ENCODE measurements at places on chromosomes 11 and 22.

DNA sequence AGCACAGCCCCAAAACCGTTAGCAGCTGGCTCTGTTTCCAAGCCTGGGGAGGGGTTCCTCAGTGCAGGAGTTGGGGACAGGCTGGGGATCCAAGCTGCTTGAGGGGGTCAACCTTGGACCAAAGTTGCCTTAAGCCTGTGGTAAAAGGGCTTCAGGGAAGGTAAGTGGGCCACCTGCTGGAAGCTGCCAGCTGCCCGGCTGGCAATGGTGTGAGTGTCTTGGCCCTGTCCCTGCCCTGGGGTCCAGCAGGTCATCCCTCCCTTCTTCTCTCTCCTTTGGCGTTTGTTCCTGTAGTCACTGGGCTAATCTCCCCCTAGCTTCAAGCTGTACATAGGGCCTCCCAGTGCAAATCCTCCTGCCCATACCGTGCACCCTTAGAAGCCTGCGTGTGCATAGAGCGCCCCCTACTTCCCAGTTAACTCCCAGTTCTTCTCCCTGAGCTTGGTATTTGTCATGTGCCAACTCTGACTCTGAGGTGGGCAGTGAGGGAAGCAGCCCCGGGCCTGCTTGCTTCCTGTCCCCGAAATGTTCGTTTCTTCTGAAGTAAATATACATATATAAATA is 4.4 kb downstream of the TMEM258 start:
- peak; percentile 67 for DNase-seq

DNA sequence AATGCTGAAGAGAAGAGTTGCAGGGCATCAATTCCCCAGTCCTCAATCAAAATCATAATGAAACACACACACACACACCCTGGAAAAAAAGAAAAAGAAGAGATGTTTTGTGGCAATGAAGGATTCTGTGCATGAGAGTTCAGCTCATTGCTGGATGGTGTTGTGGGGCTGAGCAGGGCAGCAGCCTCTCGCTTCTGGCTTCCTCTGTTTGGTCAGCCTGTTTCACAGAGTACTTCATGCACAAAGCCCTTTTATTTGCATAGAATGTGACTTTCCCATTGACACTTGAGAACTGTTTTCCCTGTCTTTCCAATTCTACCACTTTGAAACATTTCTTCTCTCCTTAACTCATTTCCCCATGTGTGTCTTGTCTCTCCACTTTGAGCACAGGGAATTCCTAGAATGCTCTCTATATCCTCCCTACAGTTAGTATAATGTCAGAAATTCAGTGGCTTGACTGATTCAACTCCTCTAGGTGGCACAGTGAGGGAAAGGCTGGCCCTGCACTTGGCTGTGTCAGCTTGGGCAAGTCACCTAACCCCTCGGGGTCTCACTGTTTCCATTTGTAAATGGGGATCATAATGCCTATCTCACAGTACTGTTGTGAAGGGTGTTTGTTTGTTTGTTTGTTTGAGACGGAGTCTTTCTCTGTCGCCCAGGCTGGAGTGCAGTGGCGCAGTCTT is 25.4 kb upstream of the BSX start:
- DNase-seq = no peak

GRCh38 chr11:62603776-62604299 is 2.2 kb upstream of the MTA2 start:
- no peak for DNase-seq

GRCh38 chr11:93729129-93729616 is 12.1 kb downstream of the TAF1D start:
- DNase-seq = no peak

GRCh38 chr11:17561111-17561415 is 14.0 kb downstream of the OTOG start:
- no peak for DNase-seq

DNA sequence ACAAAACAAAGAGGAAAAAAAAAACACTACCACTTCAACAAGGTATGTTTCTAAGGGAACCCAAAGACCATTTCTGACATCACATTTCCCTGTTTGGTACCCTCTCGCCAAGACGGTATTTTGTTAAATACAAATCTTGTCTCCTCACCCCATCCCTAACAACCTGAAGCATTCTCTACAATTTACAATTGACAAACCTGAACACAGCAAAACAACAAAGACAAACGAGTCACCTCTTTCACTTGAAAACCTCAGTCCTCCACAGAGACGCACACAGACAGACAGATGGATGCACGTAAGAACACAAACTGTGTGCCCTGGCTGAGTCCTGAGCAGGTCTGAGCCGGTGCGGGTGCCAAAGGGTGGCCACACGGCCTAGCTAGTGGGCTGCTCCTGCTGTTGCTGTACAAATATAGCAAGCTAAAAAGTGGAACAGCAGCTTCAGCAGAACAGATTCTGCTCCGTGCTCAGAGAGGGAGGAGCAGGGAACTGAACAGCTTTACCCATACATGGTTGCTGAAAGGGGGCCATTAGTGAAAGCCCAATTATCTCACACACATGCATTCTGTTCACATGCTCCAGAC is 28.5 kb downstream of the CELF1 start:
- no peak for DNase-seq

DNA sequence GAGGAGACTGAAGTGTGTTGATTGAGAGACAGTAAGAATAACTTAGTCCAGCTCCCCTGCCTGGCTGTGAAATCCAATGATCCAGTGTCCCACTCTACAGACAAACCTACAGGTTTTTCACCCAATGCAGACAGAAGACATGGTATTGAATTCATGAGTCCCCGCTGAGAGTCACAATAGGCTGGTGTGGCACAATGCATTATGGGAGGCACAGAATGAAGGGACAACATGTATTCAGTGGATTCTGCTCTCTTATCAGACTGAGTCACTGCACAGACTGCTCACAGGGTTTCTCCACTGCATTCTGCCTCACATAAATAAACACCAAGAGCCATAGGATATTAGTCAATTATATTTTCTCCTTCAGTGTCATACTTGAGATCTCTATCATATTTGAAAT is 55.2 kb upstream of the TOP3B start:
- DNase-seq = peak; percentile 38

GRCh38 chr22:43109921-43110443 is 568 bp upstream of the BIK start:
- no peak for DNase-seq

DNA sequence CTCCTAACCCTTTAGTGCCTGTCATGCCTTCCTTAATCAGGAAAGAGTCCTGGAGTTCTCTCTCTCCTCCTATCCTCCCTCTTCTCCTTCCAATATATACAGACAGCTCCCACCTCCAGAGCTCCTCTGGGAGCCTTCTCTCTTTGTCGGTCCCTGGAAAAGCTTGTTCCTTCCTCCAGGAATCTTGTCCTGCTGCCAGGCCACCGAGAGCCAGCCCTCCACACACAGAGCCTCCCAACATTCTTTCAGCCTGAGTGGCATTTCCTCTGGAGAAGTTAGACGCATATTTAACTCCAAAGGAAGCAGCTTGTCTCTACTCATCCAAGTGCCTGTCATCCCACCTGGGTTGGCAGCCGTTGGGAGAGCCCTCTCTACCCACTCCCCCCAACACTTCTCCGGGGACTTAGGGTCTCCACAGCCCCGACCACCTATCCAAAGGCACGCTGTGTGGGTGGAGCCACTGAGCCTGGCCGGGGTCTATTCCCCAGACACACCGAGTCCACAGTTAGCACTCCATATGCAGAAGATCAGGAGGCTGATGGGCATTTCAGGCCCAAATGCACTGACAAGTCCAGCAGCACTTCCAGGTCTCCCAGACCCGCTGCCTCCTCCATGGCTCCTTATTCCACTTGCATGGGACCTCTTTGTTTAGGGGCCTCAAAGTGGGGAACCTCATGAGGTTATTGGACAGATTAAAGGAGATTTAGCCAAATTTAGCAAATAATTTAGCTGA is 31.1 kb downstream of the DKK3 start:
- DNase-seq = peak; percentile 92

GRCh38 chr11:117238221-117238620 is 5.8 kb downstream of the RNF214 start:
- no peak for DNase-seq

GRCh38 chr11:35536470-35536869 is 11.1 kb upstream of the PAMR1 start:
- DNase-seq = no peak

- no peak for DNase-seq
Observed at GRCh38 chr11:103681855-103682254, 354.6 kb upstream of the DDI1 start.

- peak; percentile 79 for DNase-seq
Observed at GRCh38 chr11:72684236-72684912, 10.2 kb upstream of the PDE2A start.

DNA sequence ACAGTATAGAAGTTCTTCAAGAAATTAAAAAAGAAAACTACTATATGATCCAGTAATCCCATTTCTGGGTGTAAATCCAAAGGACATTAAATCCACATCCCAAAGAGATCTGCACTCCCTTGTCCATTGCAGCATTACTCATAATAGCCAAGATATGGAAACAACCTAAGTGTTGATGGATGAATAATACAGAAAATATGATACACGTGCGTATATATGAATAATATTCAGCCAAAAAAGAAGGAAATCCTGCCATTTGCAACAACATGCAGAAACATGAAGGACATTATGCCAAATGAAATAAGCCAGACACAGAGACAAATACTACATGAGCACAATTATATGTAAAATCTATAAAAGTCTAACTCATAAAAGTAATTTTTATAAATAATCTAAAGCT is 306.3 kb upstream of the ANO3 start:
- DNase-seq = peak; percentile 68

- no peak for DNase-seq
Observed at GRCh38 chr11:43944761-43945311, 2.4 kb downstream of the C11orf96 start.

DNA sequence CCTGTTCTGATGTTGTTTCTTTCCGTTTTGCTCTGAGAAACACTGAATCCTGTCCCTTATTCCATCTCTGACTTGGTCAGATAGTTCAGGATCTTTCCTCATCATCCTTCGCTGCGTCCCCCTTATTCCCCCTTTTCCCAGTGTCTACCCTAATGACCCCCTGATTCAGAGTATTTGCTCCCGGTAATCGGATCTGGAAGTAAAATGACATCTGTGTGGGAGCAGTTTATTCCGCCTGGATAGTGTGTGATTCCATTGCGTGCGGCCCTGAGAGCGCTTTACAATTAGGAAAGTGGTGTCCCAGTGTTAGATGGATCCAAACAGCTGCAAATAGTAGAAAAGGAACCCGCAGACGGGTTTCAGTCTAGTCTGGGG is 606 bp downstream of the DRG1 start:
- peak; percentile 22 for DNase-seq

DNA sequence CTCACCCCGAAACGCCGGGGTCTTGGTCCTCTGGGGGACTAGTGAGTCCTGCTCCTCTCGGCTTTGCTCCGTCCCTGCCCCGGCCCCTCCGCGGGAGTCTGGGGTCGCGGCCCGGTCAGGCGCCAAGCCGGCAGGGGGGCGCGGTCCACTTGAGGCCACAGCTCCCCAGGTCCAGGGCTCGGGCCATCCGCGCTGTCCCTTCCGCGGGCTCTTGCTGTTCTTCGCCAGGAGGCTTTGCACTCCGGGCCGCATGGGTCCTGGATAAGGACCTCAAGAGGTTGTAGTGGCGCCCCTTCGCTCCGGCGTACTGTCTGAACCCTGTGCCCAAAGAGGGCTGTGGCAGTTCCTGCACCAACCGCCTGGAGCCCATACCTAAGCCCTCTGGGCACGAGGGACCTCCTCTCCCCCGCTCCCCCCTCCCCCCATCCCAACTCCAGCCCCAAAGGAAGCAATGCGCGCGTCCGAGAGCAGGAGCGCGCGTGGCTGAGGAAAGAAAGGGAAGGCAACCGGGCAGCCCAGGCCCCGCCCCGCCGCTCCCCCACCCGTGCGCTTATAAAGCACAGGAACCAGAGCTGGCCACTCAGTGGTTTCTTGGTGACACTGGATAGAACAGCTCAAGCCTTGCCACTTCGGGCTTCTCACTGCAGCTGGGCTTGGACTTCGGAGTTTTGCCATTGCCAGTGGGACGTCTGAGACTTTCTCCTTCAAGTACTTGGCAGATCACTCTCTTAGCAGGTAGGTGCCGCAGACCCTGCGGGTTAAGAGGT is at the start of gene ADM:
ADM (plus strand) TSS at position 579 of the 767 bp plus-strand sequence. CDS start 628 bp downstream, outside the sequence.
- peak; percentile 94 for DNase-seq

- DNase-seq = no peak
Observed at GRCh38 chr22:30718938-30719337, 24.3 kb downstream of the OSBP2 start.

GRCh38 chr11:66068923-66069714 is 953 bp upstream of the PACS1 start:
- peak; percentile 55 for DNase-seq

DNA sequence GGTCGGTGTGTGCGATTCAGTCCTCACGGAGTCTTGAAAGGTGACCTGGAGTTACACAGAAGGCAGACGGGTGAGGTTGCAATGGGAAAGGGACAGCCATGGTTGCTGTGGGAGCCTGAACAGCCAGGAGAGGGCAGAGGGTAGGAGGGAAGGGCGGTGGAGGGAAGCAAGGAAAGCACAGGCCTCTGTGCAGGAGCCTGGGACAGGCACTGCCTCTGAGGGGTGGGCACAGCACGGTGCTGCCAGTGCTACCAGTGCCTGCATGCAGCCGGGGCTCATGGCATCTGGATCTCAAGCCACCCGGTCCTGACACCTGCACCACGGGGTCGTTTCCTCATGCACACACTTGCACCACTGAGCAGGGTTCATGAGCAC is 401.0 kb downstream of the TBC1D22A start:
- no peak for DNase-seq

- no peak for DNase-seq
Observed at GRCh38 chr11:21927628-21928027, 265.3 kb upstream of the ANO5 start.

DNA sequence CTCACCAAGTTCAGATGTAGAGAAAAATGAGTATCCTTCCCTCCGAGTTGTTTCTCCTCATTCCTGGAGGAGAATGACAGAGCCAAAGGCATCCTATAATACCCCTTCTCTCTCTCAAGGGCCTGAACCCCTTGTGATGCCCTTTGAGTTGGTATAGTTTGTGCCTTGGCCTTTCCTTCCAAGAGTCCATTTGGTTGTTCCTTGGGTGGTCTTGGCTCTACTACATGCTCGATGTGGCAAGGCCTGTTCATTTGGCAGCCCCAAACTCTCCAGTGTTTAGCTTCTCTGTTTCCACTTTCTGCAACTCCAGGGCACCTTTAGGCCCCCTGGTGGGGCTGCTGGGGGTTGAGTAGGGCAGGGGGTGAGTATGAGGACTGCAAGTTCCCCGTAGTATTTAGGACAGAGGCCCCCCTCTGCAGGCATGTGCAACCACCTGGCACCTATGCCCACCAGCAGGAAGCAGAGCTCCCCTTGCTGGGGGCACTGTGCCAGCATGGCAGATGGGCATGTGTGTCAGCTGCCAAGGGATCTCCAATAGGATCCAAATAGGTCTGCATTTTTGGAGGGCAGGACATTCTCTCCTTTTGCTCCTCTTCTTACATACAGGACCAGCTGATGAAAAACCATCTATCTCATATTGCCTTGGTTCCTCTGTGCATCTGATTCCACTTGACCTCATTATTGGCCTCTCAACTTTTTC is 217.2 kb upstream of the CADM1 start:
- no peak for DNase-seq

DNA sequence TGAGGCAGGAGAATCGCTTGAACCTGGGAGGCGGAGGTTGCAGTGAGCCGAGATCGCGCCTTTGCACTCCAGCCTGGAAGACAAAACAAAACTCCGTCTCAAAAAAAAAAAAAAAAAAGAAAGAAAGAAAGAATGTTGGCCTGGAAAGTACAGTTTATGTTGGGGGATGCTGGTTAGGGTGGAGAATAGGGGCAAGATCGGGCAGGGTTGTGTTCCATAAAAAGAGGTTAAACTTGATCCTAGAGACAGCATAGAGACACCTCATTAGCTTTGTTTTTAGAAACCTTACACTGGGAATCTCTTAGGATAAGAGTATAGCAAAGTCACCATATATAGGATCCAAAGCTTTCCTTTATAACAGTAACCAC is 1.9 kb upstream of the FTH1 start:
- no peak for DNase-seq
